Esophagus mucosa (tissue), 1 donor: ENCODE measurements at places on chromosomes 1 and 21.

DNA sequence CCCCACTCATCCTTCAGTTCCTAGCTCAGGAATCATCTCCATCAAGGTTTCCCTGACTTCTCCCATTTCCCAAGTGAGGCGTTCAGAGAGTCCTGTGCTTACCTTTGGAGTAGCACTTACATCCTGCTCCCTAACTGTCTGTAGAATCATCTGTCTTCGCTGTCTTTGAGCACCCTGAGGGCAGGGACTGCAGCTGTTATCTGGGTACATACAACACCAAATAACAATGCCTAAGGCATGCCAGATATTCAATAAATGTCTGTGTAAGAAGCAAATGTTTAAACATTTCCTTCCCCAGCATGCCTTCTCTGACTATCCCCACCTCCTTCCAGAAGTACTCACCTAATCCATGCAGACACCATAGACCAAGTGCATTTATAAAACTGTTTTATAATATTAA lies 65.4 kb downstream of the JAK1 start:
- no peak for ATAC-seq

DNA sequence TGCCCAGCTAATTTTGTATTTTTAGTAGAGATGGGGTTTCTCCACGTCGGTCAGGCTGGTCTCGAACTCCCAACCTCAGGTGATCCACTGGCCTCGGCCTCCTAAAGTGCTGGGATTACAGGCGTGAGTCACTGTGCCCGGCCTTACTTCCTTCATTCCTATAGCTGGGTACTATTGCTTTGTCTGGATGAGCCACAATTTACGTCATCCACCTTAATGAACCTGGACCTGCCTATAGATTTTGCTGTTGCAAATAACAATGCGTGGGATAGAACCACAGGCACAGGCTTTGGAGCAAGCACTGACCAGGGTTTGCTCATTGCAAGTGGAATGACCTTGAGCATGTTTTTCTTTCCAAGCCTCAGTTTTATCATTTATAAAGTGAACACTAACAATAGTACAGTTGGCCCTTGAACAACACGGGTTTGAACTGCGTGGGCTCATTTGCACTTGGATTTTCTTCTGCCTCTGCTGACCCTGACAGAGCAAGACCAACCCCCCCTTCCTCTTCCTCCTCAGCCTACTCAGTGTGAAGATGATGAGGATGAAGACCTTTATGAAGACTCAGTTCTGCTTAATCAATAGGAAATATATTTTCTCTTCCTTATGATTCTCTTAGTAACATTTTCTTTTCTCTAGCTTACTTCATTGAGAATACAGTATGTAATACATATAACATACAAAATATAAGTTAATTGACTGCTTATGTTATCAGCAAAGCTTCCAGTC lies 33.3 kb upstream of the BECN2 start:
- peak; percentile 55 for ATAC-seq

- no peak for ATAC-seq
Observed at GRCh38 chr1:197152662-197153061, 6.2 kb upstream of the ASPM start.

GRCh38 chr1:186927884-186928283 lies 99.1 kb downstream of the PLA2G4A start:
- no peak for ATAC-seq

GRCh38 chr1:22731924-22732720 lies 21.5 kb downstream of the EPHB2 start:
- no peak for ATAC-seq
